ENCODE measurements at places on chromosomes 2 and 18. TPM values are rescaled to one million over a fixed set of nuclear protein-coding genes. Genes with fewer than 3 reads are reported as not detected.

GRCh38 chr2:66526180-66526579, 91.3 kb downstream of the MEIS1 start:
- DNase-seq, result no peak

DNA sequence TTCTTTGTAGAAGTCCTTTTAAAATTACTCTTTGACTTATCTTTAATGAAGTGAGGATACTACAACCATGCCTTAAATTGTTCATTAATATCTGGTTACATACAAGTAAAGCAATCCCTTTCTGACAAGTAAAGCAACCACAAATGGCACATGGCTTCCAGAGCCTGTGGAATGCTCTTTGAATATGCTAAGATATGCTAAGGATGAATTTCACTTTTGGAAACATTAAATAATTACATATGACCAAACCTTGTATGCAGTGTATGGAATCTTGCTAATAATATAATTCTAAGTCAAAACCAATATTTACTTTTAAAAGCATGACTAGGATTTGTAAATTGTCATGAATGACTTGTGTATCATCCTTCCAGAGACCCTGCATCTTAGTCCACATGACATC, 1711.2 kb upstream of the CELF4 start:
- no peak for DNase-seq

DNA sequence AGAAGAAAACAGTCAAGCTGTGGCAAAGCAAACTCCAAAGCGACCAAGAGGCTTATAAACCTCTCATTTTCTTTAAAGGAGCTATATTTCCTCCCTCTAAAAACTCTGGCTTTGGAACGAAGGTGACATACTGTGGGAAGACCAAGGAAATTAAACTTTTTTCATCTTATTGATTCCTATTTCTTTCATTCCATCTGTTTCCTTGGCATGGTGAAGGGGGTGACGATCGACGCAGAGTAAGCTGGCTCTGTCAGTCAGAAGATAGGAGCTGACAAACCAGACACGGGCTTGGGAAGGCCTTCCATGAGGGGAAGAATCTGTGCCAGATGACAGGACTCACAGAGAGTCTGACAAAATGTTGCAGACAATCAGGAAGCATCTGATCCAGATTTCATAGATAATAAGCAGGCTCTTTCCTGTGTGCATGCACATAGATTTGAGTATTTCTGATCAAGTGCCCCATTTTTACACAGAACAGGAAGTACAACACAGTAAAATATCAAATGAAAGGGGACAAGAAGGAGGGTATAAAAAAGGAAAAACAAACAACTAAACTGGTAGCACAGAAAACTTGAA, 261.7 kb downstream of the SATB2 start:
- peak; percentile 2 for DNase-seq

DNA sequence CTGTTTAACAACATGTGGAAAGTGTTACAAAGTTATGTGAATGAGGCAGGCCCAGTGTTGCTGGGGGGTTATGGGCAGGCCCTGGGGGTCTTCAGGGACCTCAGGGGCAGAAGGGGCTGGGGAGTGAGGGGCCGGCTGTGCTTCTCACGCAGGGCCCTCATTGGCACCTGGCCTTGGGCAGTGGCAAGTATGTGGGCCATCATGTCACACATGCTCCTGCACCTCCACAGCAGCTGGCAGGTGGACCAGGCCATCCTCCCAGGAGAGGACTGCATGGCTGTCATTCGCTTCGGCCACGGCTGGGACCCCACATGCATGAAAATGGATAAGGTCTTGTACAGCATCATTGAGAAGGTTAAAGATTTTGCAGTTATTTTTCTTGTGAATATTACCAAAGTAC, 47.4 kb downstream of the ZNF385B start:
- no peak for DNase-seq

DNA sequence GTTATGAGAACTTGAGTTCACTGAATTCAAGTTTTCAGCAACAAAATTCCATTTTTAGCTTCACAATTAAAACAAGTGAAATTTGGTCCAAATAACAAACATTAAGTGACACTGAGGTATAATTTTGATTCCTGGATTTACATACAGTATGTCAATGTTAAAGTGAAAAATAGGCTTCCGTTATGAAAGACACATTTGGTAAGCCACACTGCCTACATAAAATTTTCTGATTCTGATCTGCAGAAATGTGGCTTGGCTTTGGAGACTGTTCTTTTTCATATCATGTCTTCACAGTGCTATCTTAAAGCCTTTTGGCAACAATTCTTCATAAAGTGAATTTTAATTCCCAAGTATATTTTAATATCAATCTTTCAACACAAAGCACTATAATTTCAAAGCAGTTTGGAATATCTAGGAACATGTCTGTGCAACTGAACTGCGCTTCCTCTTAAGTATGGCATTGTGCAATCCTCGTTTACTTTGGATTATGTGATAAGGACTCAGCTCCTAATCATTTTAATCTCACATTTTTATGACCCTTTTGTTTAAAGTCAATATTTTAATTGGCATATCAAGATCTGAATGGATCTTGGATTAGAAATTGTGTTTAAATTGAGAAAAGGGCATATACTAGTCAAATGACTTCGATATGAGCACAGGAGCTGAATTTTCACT, 60.0 kb downstream of the RBMS1 start:
- DNase-seq, result no peak

DNA sequence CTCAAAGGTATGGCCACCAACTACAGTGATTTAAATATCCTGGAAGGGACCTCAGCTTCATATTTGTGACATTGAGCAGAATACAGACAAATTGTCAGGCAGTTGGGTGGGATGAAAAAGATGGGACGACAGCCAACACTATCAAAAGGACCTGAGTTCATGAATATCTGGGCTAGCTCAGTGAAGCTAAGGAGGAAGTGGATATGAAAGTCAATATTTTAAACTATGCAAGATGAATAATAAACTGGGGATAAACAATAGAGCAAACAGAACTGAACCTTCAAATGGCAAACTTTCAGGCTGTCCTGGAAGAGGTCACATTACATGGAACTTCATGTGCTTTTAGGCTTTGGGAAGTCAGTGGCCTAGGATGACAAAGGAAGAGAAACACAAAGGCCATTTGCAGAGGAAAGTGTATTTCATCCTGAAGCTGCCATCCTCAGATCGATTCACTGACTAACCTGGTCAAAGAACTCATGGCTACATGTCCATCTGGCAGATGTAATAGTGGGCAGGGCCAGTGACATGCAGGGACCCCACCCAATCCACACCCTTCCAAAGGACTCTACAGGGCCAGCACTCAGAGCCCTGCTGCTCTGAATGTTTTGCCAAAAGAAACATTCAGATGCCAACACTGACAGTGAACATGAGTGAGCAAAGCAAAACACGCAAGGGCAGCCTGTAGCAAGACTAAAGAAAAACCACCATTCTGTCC, 175.7 kb downstream of the ETAA1 start:
- DNase-seq, result no peak

DNA sequence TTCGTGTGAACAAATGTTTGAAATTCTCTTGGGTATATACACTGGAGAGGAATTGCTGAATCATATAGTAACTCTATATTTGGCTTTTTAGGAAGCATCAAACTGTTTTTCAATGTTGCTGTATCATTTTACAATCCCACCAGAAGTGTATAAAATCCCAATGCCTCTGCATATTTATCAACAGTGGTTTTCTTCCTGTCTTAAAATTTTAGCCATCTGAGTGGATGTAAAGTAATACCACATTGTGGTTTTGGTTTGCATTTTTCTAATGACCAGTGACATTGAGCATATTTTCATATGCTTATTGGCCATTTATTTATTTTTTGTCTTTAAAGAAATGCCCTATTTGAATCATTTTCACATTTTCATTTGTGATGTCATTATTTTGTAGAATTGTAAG, 22.8 kb upstream of the LRP1B start:
- DNase-seq, result no peak

- peak; percentile 53 for DNase-seq
Observed at GRCh38 chr2:46010925-46011490, 286.2 kb upstream of the EPAS1 start.

GRCh38 chr2:55420439-55420725, 726 bp upstream of the CCDC88A start:
- no peak for DNase-seq

ANTXR1 gene
- 142 TPM for polyA plus RNA-seq

SALL3 gene
- polyA plus RNA-seq, result not detected

CHRNA1 gene
- polyA plus RNA-seq, result 153 TPM

MEP1B gene
- 0.12 TPM for polyA plus RNA-seq

Data from muscle of leg (tissue), 16 donors.